ENCODE measurements at places on chromosomes 3 and 15. TPM values are rescaled to one million over a fixed set of nuclear protein-coding genes. Genes with fewer than 3 reads are reported as not detected.

DNA sequence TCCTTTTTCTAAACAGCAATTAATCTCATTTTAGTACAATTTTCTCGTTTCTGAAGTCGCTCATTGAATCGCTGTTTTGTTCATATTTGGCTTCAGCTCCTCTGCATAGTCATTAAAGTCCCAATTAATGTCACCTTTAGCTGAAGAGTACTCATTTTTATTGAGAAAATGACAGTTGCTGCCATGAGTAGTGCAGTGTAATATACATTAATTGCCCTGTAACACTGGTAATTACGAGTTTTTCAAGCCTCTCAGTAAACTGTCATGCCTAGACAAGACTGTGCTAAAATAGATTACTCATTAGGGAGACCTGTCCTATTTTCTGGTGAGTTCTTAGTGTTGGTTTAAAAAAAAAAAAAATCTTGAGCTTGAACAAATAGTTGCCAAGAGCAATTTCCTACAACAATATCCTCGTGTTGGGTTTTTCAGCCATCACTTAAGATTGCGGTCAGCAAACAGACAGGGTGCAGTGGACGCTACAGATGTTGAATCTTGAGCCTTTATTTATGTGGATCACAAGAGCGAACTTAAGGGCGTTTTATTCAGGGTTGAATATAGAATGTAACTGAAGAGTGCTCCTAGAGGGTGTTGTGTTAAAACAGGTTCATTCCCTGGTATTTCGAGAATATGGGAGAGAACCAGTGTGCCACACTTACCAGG lies 176.0 kb downstream of the CDIN1 start:
- no peaks in the 10 kb centered on the region for H3K27me3 ChIP-seq
- DNase-seq = no peak
- H3K4me1 ChIP-seq = peaks cover 2% of the 10 kb centered on the region
- H3K4me3 ChIP-seq = no peak overlapping the region
- no peak overlapping the region for H3K27ac ChIP-seq

- no peak overlapping the region for H3K4me3 ChIP-seq
- no peaks in the 10 kb centered on the region for H3K27me3 ChIP-seq
- DNase-seq = no peak
- no peaks in the 10 kb centered on the region for H3K36me3 ChIP-seq
- H3K4me1 ChIP-seq = no peaks in the 10 kb centered on the region
- no peak overlapping the region for H3K27ac ChIP-seq
Observed at GRCh38 chr3:86890741-86891396, 100.1 kb downstream of the VGLL3 start.

GRCh38 chr15:39785139-39785538 lies 2.5 kb upstream of the FSIP1 start:
- H3K4me1 ChIP-seq = peaks cover 50% of the 10 kb centered on the region
- H3K4me3 ChIP-seq = no peak overlapping the region
- no peaks in the 10 kb centered on the region for H3K36me3 ChIP-seq

DNA sequence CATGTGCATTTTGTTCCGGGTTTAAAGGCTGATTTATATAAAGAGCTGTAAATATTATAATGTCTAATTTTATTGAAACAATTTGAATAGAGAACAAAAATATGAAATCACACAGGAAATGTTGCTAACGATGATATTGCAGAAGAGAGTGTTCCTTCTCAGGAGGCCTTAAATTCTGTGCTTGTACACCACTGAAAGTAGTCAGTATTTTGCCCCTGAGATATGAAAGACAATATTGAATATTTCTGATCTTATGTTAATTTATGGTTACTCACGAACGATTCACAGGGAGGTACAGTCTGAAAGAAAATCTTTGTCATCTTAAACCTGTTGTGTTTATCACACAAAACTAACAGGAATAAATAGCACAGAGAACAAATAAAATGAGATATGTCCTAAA lies 213.2 kb upstream of the PLSCR5 start:
- no peaks in the 10 kb centered on the region for H3K27me3 ChIP-seq
- no peak overlapping the region for H3K27ac ChIP-seq
- H3K36me3 ChIP-seq = no peaks in the 10 kb centered on the region
- H3K4me1 ChIP-seq = no peaks in the 10 kb centered on the region
- DNase-seq = no peak
- no peak overlapping the region for H3K4me3 ChIP-seq

DNA sequence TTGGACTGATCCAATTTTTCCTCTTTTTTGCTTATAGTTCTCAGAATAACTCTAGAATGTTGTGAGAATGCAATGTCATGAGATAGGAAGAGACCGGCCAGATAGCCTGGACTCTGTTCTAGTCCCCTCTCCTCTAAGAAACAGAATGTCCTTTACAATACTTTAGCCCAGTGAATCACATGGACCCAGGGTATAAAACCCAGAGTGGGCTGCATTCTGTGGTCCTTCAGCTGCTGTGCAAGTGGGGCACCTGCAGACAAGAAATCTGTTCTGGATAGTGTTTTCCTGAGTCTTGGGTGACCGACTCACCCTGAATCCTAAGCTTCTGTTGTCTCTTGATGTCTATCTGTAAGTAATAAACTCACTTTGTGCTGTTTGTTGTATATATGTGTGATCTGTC lies 368.6 kb upstream of the DPH6 start:
- no peaks in the 10 kb centered on the region for H3K36me3 ChIP-seq
- no peaks in the 10 kb centered on the region for H3K4me1 ChIP-seq
- no peak overlapping the region for H3K4me3 ChIP-seq
- H3K27ac ChIP-seq = no peak overlapping the region
- H3K27me3 ChIP-seq = no peaks in the 10 kb centered on the region

DNA sequence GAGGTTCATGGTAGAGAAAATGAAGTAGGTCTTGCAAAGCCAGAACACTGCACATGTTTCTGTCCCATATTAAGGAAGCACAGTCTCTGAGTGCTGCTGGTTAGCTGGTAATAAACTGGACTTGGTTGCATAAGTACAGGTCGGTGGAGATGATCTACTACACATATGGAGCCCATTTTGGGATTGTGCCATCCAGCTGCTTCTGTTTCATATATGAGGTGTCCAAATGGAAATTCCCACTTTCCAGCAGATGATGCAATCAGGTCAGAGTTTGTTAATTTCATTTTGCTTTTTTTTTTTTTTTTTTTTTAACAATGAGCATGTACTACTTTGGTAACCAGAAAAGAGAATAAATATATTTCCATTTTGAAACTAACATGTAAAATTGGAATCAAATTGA lies 122.6 kb downstream of the SATB1 start:
- H3K36me3 ChIP-seq = no peaks in the 10 kb centered on the region
- no peak overlapping the region for H3K27ac ChIP-seq
- DNase-seq = no peak
- no peaks in the 10 kb centered on the region for H3K4me1 ChIP-seq
- no peaks in the 10 kb centered on the region for H3K27me3 ChIP-seq

- H3K4me3 ChIP-seq = no peak overlapping the region
- no peak for DNase-seq
- no peaks in the 10 kb centered on the region for H3K27me3 ChIP-seq
- peaks cover 41% of the 10 kb centered on the region for H3K4me1 ChIP-seq
- no peak overlapping the region for H3K27ac ChIP-seq
- peaks cover 17% of the 10 kb centered on the region for H3K36me3 ChIP-seq
Observed at GRCh38 chr3:4596612-4597011, 103.5 kb downstream of the ITPR1 start.

- no peak overlapping the region for H3K4me3 ChIP-seq
- no peak for DNase-seq
- H3K27me3 ChIP-seq = peaks cover 3% of the 10 kb centered on the region
Observed at GRCh38 chr3:195446359-195446758, 3.5 kb upstream of the ACAP2 start.

The ITIH4 gene
- 3.6 TPM for total RNA-seq

The C15orf62 gene
- total RNA-seq = 0.76 TPM

The NME9 gene
- total RNA-seq = not detected

The SLC51A gene
- total RNA-seq = not detected

The B3GNT5 gene
- 41.0 TPM for total RNA-seq

The FAM3D gene
- not detected for total RNA-seq

The CHRFAM7A gene
- 2.1 TPM for total RNA-seq

The ASB14 gene
- not detected for total RNA-seq

The TRH gene
- total RNA-seq = not detected

The VEPH1 gene
- total RNA-seq = not detected

Measured in activated T-helper 2 cell treated with anti-CD3 and anti-CD28 coated beads, Interferon-gamma antibody, Interleukin-2, Interleukin-4, amounts not matched to agents 10 μg/mL and 5 μg/mL and 100 μg/mL, durations not matched to agents 14 hours and 24 hours and 36 hours (primary cell).